ENCODE measurements at places on chromosomes 12 and 14.

- DNase-seq: no peak
Measured at GRCh38 chr14:76486251-76486743, 110.4 kb downstream of the ESRRB start.

- DNase-seq: no peak
Measured at GRCh38 chr12:10170216-10170615, 1.7 kb downstream of the OLR1 start.

GRCh38 chr12:39804898-39805297, 185.3 kb upstream of the ABCD2 start:
- DNase-seq: no peak

- peak; percentile 89 for DNase-seq
Measured at GRCh38 chr12:84763107-84763506, 149.5 kb downstream of the SLC6A15 start.

DNA sequence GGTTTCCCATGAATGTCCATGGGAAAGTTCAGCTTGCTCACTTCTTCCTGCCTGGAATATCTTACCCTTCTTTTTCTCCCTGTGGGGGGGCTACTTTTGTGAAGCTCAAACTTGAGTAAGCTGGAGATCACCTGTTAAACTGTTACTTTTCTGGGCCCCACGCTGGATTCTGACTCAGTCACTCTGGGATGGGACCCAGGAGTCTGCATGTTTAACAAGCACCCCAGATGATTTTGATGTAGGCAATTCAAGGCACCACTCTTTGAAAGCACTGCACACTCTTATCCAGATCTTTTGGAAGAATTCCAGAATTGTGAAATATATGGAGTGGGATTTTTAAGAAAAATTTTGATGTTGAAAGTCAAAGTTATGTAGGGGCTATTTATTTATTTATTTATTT, 46.3 kb upstream of the IGF1 start:
- no peak for DNase-seq

DNA sequence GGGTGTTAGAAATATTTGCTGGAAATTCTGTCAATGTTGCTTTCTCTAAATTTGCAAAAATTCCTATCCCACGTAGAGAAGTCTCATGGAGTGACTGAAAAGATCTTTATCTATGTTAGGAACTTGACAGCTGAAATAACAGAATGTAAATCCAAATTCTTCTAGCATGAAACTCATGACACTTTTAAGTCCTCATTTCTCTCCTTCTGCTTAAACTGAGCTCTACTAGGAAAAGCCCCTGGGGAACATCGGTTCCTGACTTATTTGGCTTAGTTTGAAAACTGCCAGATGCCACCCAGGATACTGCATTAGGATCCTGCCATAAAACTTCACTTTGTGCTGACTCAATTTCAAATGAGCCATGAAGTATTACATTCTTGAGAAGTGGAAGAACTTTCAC, 426.0 kb downstream of the GALC start:
- DNase-seq: peak; percentile 0

DNA sequence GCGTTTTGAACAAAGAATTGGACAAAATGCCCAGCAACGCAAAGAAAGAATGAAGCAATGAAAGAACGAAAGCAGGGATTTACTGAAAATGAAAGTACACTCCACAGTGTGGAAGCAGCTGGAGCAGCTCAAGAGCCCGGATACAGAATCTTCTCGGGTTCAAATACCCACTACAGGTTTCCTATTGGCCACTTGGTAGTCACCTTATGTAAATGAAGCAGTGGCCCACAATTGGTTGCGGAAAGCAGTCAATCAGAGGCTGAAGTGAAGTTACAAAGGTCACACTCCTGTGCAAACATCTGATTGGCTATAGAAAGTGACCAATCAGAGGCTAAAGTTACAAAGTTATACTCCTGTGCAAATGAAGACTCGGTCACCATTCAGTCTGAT, 15.0 kb upstream of the PPP1R13B start:
- DNase-seq: no peak

- DNase-seq: no peak
Measured at GRCh38 chr14:92515546-92516343, 2.2 kb downstream of the RIN3 start.

DNA sequence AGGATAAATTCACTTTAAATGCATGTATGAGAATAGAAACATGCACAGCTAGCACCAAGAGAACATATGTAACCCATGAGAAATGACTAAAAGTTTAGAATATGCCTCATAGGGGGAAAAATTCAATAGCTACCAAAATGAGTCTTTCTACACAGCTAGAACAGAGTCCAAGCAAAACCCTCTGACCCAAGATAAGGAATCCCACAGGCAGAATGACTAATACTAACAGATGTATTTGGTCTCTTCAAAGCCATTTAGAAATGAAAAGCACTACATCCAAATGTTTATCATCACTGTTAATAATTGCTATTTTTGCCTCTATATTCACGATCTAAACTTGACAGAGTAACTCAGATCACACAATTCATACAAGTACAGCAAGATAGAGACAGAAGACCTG, 44.0 kb downstream of the KICS2 start:
- peak; percentile 64 for DNase-seq

- DNase-seq: no peak
Measured at GRCh38 chr14:103949131-103949790, 6.9 kb upstream of the RD3L start.

DNA sequence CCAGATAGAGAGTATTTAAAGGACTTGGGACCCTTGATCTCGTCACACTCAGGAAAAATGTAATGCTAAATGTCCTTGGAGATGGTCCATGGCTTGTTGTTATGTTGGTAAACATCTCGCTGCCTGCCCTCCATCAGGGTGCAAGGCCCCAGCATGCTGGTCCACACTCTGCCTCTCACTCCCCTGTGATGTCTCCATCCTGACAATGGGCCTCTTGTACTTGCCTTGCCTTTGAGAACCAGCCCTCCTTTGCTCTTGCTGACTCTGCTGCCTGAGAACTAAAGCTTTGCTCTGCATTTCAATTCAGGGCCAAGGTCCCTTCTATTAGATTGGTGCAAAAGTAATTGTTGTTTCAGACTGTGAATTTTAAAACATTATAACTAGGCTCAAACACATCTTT, 131.0 kb upstream of the LMNTD1 start:
- no peak for DNase-seq

- DNase-seq: no peak
Measured at GRCh38 chr12:31231611-31232360, 94.2 kb downstream of the SINHCAF start.

GRCh38 chr14:28303248-28303647, 463.3 kb upstream of the FOXG1 start:
- DNase-seq: no peak

GRCh38 chr12:70543444-70543843, 93.8 kb downstream of the PTPRB start:
- peak; percentile 76 for DNase-seq

- no peak for DNase-seq
Measured at GRCh38 chr12:62113366-62114011, 146.7 kb upstream of the USP15 start.

DNA sequence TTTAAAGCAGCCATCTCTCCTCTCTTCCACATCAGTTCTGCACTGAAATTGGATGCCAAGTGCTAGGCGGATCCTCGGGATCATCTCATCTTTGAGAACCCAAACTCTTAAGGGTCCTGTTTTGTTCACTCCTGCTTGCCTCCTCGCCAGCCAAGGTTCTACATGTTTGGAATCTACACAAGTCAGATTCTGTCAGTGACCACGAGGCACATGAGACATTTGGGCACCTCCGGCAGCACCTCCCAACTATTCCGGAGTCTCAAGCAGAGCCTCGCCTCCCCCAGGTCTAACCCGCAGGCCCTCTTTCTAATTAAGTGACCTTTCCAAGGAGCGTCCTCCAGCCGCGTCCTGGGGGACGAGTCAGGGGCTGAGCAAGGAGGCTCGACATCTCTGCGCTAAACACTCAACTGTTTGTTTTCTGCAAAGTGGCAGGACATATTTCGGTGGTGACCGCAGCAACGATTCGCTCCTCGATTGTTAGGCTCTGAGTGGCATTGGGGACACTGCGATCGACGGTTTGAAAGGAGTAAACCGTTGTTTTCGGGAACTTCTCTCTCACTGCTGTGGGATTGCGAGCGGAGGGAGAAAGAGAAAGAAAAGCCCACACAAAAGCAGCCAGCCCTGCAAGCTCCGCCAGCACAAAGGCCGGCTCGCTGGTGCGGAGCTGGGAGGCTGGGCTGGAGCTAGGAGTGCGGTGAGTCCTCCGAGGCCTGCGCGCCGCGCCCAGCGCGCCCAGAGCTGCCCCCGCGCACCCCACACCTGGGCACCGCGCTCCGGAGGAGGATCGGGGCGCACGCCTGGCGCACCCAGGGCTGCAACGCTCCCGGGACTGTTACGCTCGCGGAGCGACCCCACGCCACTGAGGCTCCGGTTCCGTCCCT, 640 bp downstream of the ARMH4 start:
- peak; percentile 77 for DNase-seq

DNA sequence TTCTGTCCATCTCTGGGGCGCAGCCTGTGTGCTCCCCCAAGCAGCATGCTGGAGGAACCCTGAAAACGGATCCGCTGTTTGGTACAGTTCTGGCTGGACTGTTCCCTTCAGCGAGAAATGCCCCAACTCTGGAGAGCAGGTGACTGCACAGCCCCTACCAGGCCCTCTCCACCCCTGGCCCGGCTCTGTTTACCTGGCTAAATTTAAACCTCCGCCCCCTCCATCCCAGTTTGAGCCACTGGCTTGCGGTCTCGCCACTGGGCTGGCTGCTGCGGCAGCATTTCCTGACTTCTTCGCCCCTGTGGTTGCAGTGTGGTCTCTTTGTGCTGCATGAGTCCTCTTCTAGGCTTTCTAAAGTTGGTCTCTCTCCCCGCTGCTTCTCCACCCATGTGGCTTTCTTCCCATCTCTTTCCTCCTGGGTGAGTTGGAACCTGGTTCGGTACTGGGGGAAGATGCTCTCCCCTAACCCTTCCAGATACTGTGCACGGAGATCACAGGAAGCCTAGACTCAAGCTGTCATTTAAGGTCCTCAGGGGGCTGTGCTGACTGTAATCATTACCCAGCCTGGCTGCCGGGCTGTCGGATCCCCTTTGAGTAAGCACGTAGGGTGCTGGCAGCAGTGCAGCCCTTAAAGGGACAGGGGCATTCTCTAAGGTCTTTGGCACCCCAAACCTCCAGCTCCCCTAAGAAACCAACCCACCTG, 60.6 kb downstream of the FBXL14 start:
- peak; percentile 87 for DNase-seq

DNA sequence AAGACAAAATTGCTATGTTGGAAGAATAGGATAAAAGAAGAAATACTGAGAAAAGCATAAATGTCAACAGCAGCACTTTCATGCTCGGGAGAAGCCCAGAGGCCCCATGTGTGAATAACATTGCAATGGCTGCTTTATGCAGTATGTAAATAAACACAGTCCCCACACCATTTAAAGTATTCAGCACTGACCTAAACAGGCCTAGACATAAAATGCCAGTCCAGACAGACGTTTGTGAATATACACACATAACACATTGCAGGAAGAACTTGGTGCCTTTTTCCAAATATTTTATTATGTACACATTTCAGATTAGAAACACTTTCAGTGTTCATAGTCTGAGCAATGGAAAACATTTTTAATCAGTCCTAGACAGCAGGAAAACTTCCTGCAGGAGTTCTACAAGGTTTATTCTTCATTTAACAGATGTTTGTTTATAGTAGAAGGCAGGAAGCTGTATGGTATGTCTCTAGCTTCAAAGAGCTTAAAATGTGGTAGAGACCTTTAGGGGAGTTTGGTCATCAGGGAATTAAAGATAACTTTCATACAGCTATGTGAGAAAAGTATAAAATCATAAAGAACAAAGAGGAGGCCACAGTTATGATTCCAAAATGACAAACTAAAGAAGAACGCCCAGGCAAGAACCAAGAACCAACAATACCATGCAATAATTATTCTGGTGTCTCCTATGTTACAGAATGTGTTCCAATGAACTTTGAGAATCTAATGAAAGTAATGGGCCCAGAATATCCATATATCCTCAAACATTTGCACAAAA, 30.6 kb upstream of the SLC38A2 start:
- DNase-seq: peak; percentile 55

DNA sequence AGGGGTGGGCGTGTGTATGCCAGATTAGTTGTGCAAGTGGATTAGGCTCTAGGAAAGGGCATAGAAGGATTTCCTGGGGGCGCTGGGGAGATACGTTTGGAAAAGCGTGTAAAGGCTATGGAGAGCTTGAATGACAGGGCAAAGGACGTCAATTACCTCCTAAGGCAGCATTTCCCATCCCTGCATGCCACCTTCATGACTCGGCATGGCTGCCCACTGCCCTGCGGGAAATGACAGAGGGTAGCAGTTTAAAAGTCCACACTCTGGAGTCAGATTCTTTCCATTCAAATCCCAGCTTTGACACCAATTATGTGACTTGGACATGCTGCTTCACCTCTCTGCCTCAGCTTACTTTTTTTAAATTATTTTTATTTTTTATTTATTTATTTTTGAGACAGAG, 14.8 kb upstream of the TMEM229B start:
- no peak for DNase-seq

- DNase-seq: no peak
Measured at GRCh38 chr12:127970491-127970890, 296.5 kb upstream of the TMEM132C start.

GRCh38 chr12:90978117-90978770, 23.3 kb upstream of the CCER1 start:
- peak; percentile 80 for DNase-seq

DNA sequence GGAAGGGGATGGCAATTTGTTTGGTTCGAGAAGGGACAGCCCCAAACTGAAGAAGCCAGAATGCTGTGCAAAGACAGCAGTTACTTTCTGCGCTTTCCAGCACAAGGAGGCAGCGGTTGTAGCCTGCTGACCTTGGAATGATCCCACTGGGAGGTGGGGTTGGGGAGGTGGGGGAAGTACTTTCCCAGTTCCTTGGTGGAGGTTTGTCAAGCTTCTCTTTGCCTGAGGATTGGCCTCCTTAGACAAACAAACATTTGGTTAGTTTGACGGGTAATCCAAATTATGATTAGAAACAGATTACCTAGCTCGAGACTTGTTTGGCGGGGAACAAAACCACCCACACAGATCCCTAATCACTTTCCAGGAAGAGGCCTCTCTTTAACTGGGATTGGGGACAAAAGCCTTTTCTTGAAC, 79.1 kb upstream of the EGLN3 start:
- DNase-seq: peak; percentile 72

GRCh38 chr12:76450690-76451089, 102.5 kb upstream of the BBS10 start:
- peak; percentile 82 for DNase-seq

- DNase-seq: no peak
Measured at GRCh38 chr14:76462330-76462729, 86.4 kb downstream of the ESRRB start.

Measured in astrocyte of the hippocampus (primary cell).